Left renal cortex interstitium (tissue), 4 donors: ENCODE measurements at places on chromosomes 7 and 10. TPM values are rescaled to one million over a fixed set of nuclear protein-coding genes. Genes with fewer than 3 reads are reported as not detected.

The SMNDC1 gene
- polyA plus RNA-seq = 52.2 TPM

The FAM53B gene
- polyA plus RNA-seq = 33.4 TPM

The MSS51 gene
- polyA plus RNA-seq = 4.6 TPM

The NXPH1 gene
- polyA plus RNA-seq = not detected

The STEAP4 gene
- polyA plus RNA-seq = 0.38 TPM

The CACNB2 gene
- polyA plus RNA-seq = 5.7 TPM

The CYP3A7 gene
- polyA plus RNA-seq = 1.3 TPM

The WDFY4 gene
- polyA plus RNA-seq = 2.5 TPM

- no peak for DNase-seq
Measured at GRCh38 chr7:113371416-113372043, 253.2 kb upstream of the SMIM30 start.

DNA sequence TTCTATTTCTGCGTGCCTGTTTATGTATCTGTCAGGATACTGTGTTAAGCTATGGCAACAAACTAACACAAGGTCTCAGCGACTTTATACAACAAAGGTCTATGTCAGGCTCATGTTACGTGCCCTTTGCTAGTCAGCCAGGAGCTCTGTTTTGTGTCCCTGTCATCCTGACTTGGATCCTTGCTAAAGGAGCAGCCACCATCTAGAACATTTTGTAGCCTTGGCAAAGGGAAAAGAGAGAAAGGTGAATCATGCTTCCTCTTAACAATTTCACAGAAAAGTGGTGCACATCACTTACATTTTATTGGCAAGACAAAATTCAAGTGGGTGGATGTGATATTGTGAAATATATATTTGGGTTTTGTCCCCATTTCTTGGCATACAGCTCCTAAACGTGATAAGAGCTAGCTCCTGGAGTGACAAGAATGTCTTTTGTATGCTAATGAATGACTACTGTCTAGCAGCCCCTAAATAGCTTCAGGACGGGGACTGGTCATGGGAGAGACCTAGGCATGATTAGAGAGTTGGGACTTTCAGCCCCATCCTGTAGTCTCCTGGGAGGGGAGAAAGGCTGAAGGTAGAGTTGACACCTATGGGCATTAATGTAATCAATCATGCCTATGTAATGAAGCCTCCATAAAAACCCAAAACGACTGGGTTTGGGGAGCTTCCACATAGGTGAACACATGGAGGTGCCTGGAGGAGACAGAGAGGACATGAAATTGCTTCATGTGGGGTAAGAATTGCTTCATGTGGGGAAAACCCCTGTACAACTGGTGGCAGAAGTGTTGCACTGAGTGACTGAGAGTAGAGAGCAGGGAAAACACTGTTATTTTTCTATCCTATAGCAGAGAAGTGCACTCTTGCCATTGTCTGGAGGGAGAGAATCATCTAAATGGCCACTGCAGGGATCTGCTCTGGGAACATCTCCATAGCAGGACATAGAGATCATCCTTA lies 33.0 kb downstream of the MRPL32 start:
- DNase-seq = no peak

GRCh38 chr7:77415823-77416620 lies at the start of gene GSAP:
TSS of gene GSAP (minus strand) at chr7:77416349. CDS start at chr7:77416321, 28 bp downstream.
- no peak for DNase-seq

- peak; percentile 72 for DNase-seq
Measured at GRCh38 chr7:70143075-70144044, 545.1 kb downstream of the AUTS2 start.

- no peak for DNase-seq
Measured at GRCh38 chr7:100604976-100605911, 3.1 kb downstream of the PCOLCE start.

GRCh38 chr7:27953361-27953760 lies 213.4 kb downstream of the TAX1BP1 start:
- no peak for DNase-seq

DNA sequence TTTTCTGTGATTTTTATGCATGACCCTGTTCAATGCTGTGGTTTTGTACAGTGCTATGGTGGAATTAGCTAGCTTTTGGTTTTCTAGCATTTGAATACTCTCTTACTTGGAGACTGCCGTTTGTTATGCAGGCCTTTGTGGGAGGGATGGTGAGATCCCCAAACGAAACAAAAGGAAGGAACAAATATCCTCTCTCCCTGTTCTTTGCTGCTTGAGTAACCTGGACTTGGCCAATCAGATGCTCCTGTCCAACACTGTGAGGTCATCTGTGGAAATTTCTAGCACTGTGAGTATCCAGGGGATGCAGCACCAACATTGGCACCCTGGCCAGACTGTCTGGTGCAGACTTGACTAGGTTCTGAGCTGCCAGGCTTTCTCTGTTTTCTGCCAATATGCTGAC lies 314.4 kb downstream of the ANKRD30A start:
- DNase-seq = no peak

DNA sequence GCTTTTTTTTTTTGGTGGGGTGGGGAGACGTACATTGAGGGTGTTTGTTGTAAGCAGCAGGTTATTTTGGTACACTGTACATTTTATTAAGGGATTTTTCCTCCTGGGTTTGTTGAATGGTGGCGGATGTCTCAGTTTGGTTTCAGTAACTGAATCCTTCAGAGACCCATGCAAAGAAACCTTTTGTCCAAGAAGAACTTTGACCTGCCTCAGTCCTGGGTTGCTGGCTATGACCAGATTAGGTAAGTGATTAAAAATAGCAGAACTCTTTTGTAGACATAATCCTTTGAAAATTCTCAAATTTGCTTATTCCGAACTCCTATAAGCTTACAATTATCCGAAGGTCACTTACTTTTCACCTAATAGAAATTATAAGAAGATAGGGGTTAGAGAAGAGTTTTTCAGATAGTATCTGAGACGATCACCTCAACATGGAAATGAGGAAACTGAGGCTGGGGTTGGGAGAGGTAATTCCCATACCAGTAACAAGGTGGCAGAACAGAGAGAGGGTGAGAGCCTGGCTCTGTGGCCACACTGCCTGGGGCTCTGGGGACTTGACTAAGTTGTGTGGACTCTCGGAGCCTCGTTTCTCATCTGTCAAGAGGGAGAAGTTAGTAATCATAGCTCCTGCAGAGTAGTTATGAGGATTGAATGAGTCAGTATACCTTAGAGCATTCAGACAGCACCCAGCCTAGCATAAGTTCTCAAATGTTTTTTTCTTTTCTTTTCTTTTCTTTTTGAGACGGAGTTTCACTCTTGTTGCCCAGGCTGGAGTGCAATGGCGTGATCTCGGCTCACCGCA lies 87.4 kb downstream of the CCNY start:
- DNase-seq = no peak

DNA sequence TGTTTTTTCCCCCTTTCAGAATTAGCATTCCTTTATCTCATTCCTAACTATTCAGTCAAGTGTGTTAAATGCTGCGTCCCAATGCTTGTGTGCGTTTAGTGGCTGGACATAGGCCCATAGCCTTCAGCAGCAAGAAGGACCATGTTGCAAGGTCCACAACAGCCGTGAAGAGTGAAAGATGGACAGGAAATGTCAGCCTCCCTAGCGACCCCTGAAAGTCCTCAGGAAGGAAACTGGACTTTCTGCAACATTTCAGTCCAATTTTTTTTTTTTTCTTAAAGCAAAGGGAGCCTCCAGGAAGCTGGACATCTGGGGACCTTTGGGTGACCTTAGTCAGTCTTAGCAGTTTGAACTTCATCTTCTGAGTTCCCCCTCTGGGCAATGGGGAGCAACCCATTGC lies 550.7 kb upstream of the MGMT start:
- no peak for DNase-seq

DNA sequence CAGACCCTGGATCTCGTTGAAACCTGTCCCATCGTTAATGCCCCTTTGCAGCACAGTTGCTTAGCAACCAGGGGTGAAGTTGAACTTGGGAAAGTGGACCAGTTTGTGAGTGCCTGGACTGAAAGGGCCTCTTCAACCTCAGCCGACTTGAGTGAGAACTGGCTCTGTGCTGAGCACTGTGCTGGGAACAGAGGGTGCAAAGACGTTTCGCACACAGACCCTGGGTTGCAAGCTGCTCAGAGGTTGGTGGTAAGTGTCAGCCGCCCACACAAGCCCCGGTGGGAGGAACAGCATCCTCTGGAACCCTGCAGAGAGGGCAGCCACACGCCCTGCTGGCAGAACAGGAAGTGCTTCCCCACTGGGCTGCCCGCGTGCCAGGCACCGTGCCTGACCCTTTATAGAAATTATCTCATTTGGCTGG lies 89.2 kb downstream of the CARD11 start:
- DNase-seq = no peak

DNA sequence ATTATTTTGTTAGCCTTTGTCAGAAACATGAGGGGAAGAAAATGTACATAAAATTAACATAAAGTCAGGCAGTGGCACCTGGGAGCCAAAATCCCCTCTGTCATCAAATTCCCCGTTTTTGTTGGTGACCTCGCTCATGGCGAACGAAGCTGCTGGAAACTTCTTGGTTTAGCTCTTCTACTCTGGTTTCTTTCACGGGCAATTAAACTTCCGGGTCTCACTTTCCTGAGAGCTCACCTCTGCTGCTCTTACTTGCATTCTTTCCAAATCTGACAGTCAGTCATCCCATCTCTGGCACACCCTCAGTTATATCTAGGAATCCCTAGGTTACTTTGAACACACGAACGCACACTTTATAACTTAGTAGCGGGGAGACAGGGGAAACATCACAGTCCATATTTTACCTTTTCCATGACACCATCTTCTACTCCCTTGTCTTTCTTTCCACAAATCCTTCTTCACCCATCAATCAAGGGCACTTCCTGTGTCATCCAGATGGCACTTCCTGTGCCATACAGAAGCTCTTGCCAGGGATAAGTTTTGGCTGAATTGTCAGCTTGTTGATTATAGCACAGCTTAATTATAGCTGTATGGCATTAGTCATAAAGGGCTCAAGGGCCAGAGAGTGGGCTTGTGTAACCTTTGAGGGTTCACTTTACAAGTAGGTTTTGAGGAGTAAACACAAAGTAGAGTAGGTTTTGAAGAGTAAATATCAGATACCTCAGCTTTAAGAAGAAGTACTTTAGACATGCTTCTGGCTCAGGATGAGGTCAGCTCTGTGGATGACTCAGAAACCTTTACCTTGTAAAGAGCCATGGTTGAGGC lies 105.1 kb downstream of the GATA3 start:
- no peak for DNase-seq

DNA sequence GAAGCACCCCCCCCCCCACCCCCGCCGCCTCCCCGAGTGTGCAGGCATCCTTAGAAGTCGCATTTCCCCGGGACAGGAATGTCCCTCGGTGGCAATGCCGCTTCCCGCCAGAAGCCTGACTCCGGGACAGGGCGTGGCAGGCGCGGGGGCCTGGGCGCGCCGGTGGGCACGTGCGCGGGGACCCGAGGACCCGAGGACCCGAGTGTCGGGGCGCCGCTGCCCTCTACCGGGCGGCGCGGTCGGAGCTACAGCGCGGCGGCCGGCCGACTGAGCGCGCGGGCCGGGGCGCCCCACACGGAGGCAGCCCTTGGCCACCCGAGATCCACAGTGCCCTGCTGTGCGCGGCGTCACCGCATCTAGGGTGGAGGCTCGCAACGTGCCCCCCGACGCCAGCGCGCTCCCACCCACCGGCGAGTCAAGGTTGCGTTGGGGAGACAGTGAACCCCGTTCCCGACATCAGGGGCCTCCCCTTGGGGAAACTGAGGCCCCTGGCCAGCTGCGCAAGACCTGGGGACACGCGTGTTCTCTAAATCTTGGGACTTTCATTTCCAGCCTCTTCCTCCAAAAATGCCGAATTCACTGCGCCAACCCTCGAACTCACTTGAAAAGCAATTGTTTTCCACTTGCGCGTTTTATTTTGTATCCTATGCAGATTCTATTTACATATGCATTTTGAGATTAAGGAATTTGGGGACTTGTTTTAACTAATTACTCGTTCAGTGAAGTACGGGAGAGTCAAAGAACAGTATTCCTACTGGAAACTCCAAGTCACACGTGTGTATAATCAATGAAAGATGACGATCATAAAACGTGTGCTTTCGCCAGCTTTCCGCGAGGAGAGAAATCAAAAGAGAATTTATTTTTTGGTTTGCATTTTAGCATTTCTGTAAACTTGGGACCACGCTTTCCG lies 3.1 kb upstream of the CUX1 start:
- DNase-seq = no peak

- no peak for DNase-seq
Measured at GRCh38 chr7:7882888-7883287, 85.7 kb upstream of the GLCCI1 start.

GRCh38 chr10:112728997-112729396 lies 221.1 kb upstream of the TCF7L2 start:
- DNase-seq = no peak

- DNase-seq = no peak
Measured at GRCh38 chr7:132276234-132276630, 300.0 kb downstream of the PLXNA4 start.

DNA sequence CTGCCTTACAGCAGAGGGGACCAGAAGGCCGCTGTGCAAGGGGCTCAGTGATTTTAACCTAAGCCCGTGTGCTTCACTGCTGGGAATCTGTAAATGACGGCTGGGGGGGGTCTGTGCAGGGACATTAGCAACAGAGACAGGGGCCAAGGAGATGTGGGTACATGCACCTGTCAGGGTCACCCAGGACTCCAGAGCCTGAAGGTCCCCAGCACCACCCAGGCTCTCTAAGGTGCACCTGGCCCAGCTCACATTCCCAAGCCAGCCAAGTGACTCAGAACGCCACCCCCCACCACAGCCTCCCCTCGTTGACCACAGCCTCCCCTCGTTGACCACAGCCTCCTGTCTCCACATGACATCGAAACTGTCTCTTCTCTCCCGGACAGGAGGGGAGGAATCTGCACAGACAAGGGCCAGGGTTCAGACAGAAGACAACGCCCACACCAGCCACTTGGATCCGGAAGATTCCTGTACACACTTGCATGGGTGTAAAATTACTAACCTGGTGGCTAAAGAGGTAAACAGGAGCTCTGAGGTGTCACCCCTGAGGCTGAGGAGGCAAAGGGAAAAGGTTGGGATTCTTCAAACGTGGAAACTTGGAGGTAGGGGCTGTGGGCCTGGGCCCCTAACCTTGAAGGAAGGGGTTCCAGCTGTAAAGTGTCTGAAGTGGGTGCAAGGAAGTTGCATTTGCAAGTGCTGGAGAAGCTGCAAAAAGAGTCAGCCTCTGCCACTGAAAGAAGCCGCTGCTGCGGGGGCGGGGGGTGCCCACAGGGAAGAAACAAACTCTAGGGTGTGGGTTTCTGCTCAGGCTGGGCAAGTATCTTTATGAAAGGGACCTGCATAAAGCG lies 27.0 kb downstream of the CALML3 start:
- no peak for DNase-seq

DNA sequence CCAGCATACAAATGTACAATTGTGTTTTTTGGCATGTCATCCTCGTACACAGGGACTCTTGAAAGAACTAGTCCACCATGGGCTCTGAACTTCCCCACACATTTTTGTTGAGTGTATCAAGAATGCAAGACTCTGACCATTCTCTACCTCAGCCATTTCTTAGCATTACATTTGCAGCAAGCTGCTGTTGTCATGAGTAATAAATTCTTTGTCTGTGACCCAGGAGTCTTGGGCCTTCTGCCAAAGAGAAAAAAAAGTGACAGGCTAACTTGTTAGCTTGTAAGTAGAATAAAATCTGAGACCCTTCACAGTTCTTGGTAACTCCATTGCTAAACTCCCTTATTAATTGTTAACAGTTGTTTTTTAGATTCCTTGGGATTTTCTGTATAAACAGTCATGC lies 542.3 kb upstream of the MBL2 start:
- DNase-seq = peak; percentile 81

- DNase-seq = no peak
Measured at GRCh38 chr10:30630571-30630970, 1.0 kb upstream of the LYZL2 start.

GRCh38 chr7:135713836-135714470 lies 14.0 kb downstream of the SLC13A4 start:
- no peak for DNase-seq
